ENCODE measurements at places on chromosomes 1 and 21.

DNA sequence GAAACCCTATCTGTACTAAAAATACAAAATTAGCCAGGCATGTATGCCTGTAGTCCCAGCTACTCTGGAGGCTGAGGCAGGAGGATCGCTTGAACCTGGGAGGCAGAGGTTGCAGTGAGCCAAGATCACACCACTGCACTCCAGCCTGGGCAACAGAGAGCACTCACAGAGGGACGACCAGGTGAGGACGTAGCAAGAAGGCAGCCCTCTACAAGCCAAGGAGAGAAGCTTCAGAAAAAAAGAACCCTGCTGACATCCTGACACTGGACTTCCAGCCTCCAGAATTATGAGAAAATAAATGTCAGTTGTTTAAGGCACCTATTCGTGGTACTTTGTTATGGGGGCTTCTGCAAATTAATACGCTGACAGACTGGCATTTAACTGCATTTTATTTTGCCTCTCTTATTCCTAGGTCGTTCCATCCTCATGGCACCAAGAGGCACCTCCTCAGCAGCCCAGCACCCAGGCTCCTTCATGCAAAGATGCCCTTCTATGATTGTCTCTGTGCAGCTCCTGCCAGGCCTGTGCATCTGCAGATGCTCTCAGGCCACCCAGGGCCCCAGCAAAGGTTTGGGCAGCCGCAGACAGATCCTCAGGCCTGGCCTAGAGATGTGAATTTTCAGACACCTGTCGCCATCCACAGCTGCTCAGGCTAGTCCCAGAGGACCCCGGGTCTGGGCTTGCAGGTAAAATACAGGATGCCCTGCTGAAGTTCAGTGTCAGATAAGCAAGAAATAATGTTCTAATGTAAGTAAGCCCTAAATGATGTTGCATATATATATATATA lies 86.0 kb upstream of the COX20 start:
- DNase-seq = no peak

GRCh38 chr21:26168371-26168770 lies 2.2 kb downstream of the APP start:
- no peak for DNase-seq

- DNase-seq = no peak
Measured at GRCh38 chr21:38669186-38669585, 136.5 kb upstream of the ETS2 start.

GRCh38 chr1:74767490-74767889 lies 34.5 kb downstream of the TYW3 start:
- DNase-seq = no peak

DNA sequence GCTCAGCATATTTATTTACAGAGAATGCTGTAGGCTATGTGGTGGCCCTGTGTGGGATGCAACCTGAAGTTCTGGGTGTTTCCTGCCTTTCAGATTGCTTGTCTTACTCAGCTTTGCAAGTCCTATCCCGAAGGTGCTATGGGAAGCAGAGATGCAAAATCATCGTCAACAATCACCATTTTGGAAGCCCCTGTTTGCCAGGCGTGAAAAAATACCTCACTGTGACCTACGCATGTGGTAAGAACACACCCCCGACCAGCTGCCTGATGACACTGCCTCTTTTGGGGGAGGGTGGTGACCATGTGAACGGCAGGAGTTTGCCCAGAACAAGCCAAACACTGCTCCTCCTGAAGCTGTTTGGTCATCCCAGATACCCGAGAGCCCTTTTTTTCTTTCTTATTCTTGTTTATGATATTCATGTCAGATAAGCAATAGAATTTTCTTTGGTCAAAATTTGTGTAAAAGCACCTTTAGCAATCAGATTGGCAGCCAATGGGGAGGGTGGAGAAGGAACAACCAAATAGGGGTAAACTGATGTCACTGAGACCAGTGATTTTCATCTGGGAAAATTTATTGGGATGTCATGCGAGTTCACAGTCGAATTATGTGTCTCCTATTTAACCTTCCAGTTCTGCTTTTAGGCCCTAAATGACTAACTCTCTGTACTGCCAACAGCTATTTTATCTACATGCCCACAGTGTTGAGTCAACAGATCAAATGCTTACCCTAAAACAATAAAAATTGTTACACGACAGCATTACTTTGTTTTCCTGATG lies 82.6 kb downstream of the EVA1C start:
- no peak for DNase-seq

DNA sequence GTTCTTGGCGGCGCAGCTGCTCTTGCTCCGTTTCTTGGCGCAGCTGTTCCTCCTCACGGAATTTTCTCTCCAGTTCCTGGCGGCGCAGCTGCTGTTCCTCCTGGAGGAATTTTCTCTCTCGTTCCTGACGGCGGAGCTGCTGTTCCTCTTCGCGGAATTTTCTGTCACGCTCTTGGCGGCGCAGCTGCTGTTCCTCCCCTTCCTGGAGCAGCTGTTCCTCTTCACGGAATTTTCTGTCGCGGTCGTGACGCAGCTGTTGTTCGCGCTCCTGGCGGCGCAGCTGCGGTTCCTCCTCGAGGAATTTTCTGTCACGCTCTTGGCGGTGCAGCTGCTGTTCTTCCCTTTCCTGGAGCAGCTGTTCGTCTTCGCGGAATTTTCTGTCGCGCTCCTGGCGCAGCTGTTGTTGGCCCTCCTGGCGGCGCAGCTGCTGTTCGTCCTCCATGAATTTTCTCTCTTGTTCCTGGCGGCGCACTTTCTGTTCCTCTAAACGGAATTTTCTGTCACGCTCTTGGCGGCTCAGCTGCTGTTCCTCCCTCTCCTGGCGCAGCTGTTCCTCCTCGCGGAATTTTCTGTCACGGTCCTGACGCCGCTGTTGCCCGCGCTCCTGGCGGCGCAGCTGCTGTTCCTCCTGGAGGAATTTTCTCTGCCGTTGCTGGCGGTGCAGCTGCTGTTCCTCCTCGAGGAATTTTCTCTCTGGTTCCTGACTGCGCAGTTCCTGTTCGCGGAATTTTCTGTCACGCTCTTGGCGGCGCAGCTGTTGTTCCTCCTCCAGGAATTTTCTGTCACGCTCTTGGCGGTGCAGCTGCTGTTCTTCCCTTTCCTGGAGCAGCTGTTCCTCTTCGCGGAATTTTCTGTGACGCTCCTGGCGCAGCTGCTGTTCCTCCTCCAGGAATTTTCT lies 7.0 kb downstream of the TCHH start:
- no peak for DNase-seq

DNA sequence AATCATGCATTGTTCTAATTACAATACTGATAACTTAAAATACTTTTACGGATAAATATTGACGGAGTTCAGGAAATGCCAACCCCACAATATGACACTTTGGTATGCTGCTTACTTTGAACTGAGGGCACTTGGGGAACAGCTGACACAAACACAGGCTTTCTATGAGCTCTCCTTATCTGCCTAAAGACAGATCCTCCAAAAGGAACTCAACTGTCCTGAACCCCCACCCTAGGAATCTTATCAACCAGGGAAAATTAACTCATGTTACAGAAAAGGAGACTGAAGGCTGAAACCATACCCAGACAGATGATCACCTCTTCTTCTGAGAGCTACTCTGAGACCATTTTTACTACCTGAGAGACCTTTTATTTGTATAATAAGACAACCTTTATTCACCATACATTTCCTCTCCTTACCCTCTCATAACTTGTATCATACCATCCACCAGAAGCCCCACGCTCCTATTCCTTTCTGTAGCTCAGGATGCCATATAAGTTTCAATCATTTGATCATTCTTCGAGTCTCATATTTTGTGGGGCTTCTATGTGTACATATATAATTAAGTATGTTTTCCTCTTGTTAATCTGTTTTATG lies 239.5 kb downstream of the FAF1 start:
- no peak for DNase-seq

DNA sequence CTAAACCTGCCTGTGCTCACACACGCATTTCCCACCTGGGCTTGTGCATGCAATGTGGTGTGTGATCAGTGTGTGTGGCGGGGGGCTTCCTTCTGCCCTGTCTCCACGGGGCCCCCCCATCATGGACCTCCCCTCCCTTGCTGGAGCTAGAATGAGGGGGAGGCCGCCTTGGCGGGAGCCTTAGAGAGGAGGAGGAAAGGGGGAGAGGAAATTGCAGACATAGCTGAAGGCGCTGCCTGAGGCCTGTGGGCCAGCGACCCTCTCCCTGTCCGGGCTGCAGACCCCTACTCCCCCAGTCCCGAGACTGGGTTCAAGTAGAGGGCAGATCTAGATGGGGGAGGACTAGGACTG lies 883 bp upstream of the EVA1B start:
- DNase-seq = no peak

- DNase-seq = no peak
Measured at GRCh38 chr1:21574466-21575151, 65.4 kb downstream of the ALPL start.

Data from naive thymus-derived CD8-positive, alpha-beta T cell (primary cell).